ENCODE measurements at places on chromosomes 1 and 21.

DNA sequence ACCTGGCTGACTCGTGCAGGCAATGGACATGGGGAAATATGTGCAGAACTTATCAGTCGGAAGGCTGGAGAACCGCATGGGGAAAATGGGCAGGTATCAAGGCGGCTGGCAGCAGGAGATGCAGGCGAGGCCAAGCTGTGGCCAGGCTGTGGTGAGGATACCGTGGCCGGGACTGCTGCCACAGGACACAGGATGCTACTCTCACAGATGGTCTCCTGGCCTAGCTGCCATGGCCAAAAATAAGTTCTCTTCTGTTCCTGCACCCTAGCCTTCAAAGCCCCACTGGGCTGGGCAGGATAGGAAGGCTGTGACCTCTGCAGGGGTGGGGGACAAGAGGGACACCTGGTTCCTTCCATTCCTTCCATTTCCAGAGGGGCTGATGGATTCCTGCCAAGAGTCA lies 26.4 kb downstream of the TEX35 start:
- DNase-seq: no peak

DNA sequence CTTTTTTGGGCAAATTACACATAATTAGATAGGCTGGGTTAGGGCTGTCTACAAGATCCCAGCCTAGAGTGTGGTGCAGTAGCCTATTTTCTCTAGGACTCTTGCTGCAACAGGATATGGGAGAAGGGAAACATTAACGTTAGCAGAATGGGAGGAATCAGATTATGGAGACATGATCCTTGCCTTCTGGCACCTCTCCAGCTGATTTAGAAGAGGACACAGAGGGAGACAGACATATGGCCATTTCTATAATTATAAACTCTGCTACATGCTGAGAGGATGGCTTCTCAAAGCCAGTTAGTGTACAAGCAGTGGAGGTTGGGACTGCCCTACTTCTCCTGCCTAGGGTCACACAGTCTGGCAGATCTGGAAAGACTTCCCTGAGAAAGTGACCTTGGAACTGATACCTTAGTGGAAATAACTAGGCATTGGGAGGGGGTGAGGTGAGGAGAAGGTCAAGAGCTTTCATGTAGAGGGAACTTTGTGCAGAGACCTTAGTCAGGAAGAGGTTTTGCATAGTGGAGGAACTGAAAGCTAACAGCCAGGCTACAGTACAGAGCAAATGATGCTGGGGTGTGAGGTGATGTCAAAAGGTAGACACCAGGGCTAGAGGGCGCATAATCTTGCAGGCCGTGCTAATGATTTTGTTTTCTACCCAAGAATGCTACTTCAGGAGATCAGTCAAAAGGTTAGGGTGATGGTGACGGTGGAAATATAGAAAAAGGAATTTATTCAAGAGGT lies 1.2 kb upstream of the CD1D start:
- DNase-seq: peak; percentile 78

DNA sequence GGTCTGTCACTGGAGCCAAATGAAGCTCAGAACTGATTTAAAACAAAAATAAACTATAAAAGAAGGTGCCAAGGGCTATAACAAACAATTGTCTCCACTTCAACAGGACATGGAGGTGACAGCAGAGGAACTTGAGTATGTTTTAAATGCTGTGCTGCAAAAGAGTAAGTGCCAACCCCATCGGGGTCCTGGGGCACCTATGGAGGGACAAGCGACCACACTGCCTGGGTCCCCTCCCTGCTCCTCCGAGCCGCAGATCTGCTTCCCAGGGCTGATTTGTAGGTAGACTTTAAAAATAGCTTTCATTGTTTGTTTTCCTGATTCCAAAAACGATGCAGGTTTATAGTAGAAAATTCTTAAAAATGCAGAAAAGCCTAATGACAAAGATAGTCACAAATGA lies 42.8 kb downstream of the CAPN9 start:
- no peak for DNase-seq

GRCh38 chr1:78834201-78834741 lies 172.3 kb downstream of the ADGRL4 start:
- peak; percentile 22 for DNase-seq

GRCh38 chr1:52635321-52636089 lies 2.5 kb downstream of the SHISAL2A start:
- no peak for DNase-seq

DNA sequence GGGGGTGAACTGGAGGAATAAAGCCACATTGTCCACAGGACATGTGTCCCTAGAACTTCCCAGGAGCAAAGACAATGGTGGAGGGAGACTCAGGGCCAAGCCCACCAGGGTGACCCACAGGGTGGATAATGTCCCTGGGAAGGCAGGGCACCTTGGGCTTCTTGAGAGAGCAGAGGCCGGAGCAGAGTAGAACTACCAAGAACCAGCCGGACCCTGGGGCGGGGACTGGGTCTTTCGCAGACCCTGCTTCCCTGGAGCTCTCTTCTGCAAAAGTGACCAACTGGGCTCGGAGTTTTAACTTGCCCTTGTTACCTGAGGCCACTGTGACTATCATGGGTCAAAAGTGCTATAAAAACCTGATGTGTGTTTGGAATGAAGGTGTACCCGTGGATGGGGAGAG lies 875 bp upstream of the FAM3B start:
- DNase-seq: no peak

- DNase-seq: no peak
Observed at GRCh38 chr1:6143395-6143794, 36.7 kb downstream of the CHD5 start.

- DNase-seq: no peak
Observed at GRCh38 chr1:204623365-204623893, 62.1 kb downstream of the LRRN2 start.

DNA sequence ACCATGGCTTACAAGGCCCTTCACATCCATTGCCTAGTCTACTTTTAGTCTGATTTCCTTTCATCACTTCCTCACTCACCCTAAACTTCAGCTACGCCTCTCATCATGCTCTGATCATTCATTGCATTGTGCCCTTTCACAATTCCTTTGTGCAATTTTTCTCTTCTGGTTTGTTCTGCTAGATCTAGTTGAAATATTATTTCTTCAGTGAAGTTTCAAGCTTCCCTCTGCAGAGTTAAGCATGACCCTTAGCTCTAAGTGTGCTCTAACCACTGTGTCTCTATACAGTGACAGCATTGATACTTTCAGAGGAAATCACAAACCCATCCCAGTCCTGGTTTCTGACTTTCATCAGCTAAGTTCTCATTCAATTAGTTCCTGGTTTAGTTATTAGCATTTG lies 166.1 kb downstream of the PLA2G4A start:
- no peak for DNase-seq

DNA sequence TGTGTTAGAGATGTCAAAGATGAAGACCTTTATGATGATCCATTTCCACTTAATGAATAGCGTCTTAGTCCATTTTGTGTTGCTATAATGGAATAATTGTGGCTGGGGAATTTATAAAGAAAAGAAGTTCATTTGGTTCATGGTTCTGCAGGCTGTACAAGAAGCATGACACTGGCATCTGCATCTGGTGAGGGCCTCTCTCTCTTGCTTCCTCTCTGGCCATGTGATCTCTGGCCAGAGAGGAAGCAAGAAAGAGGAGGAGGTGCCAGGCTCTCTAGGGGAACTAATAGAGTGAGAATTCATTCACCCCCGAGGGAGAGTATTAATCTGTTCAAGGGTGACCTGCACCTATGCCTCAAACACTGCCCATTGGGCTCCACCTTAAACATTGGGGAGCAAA lies 242.8 kb downstream of the DISC1 start:
- DNase-seq: no peak

GRCh38 chr1:110384581-110385321 lies 6.1 kb downstream of the SLC16A4 start:
- peak; percentile 41 for DNase-seq

GRCh38 chr1:111475701-111476100 lies 1.9 kb downstream of the C1orf162 start:
- no peak for DNase-seq

GRCh38 chr1:218660678-218661053 lies 315.5 kb downstream of the TGFB2 start:
- no peak for DNase-seq

DNA sequence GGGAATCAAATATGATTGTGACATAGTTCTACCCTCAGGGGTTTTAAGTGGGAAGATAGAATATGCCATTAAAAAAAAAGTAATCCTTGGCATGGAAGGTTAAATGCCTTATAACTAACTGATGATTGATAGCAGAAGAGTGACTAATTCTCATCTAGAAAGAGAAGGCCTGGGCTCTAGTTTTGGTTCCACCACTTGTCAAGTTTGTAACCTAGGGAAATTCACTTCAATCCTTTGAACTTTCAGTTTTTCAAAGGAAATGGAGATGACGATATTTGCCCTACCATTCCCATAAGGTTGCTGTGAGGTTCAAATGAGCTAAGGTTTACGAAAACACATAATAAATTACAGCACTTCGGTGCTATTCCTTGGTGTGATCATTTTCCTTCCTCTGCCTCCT lies 88.5 kb downstream of the GPR88 start:
- DNase-seq: no peak

GRCh38 chr1:11059155-11059967 lies 457 bp downstream of the SRM start:
- no peak for DNase-seq

GRCh38 chr1:209395169-209395568 lies 188.3 kb upstream of the CAMK1G start:
- DNase-seq: no peak

- DNase-seq: no peak
Observed at GRCh38 chr1:2582391-2582790, 4.2 kb upstream of the PRXL2B start.

DNA sequence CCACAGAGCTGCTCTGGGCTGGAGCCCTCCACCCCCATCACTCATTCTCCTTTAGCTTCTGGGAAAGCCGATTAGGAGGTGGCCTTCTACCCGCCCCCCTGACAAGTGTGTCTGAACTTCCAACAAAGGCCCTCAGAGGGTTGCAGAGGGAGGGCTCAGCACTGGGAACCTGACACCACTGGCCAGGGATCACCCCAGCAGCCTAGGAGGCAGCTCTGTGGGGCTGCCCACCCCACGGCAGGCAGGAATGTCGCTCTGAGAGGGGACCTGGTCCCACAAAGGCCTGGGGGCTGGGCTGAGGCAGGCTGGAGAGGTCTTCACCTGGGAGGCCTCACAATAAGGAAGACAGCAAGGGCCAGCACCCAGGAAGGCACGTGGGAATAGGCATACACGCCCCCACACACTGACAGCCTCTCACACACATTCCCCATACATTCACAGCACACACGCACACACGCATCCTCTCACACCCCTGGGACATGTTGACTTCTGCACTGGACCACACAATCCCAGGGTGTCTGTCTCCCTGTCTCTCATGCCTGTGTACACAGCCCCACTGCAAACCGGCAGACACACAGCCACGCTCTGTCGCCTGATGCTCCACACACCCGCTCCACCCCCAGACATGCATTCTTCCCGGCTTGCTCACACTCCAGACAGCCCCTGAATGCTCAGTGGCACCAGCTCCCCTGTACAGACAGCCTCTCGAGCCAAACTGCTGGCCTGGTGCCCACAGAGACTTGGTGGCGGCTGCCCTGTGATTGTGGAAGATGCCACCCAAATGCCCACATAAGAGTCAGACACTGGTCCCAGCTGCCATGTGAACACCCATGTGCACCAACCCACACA lies 30.7 kb downstream of the DMBX1 start:
- DNase-seq: no peak

DNA sequence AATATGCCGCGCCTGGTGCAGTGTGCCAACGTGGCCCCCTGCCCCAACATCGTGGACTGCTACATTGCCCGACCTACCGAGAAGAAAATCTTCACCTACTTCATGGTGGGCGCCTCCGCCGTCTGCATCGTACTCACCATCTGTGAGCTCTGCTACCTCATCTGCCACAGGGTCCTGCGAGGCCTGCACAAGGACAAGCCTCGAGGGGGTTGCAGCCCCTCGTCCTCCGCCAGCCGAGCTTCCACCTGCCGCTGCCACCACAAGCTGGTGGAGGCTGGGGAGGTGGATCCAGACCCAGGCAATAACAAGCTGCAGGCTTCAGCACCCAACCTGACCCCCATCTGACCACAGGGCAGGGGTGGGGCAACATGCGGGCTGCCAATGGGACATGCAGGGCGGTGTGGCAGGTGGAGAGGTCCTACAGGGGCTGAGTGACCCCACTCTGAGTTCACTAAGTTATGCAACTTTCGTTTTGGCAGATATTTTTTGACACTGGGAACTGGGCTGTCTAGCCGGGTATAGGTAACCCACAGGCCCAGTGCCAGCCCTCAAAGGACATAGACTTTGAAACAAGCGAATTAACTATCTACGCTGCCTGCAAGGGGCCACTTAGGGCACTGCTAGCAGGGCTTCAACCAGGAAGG lies 4.3 kb downstream of the GJB3 start:
- DNase-seq: no peak

- no peak for DNase-seq
Observed at GRCh38 chr1:24724345-24725208, 20.7 kb upstream of the CLIC4 start.

GRCh38 chr1:43836267-43836951 lies 97.2 kb upstream of the ARTN start:
- peak; percentile 46 for DNase-seq

DNA sequence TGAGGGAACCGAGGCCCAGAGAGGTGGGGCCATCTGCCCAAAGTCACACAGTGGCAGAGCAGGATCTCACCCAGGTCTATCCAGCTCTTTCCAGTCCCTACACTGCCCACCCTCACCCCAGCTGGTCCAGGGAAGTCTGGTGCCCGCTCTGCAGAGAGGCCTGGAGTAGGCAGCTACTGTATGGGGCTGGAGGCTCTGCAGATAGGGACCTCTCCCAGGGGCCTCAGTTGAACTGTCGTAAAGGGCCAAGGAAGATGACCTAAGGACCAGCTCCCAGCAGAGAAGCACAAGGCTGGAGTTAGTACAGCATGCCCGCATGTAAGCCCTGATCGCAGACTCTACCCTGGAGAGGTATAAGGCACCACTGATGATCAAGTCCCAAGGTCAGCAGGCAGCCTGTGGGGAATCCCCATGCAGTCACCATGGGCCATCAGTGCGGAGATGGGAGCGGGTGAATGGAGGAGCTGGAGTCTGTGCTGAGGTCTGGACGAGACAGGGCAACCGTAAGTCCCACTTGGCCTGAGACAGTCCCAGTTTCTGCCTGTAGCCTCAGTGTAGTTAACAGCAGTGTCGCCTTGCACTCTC lies 320.2 kb downstream of the MATN1 start:
- no peak for DNase-seq

GRCh38 chr1:27959792-27960603 lies at the start of gene XKR8:
XKR8 (plus strand) TSS chr1:27959973; CDS start chr1:27960070, 97 bp downstream.
- peak; percentile 97 for DNase-seq

DNA sequence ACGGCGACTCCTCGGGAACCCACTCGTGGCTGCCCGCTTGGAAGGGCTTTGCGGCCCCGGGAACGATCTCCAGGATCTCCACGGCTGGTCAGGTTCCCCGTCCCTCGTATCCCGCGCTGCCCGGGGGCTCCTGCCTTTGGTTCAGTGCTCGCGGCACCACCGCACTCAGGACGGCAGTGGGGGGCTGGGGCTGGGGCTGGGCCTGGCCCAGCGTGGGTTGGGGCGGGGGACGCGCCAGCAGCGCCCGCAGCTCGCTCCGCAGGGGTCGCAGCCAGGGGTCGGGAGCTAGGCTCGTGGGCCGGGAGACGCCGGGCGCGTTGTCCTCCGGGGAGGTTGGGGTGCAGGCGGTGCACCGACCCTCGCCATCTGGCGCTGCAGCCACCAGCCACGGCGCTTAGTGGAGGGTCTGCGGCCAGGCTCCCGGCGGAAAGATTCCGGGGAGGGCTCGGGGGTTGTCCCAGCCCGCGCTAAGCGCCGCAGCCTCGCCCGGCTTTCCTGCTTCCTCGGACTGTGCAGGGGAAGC lies 8.9 kb downstream of the SIM2 start:
- DNase-seq: no peak

Measured in GM10248 (cell line).